ENCODE measurements at places on chromosomes 5 and 9. TPM values are rescaled to one million over a fixed set of nuclear protein-coding genes. Genes with fewer than 3 reads are reported as not detected.

The SPINK7 gene
- not detected for total RNA-seq

The SPINK14 gene
- not detected for total RNA-seq

The IFNK gene
- total RNA-seq = not detected

The RANBP3L gene
- total RNA-seq = not detected

- no peak overlapping the region for H3K4me3 ChIP-seq
- no peaks in the 10 kb centered on the region for H3K4me1 ChIP-seq
- H3K27ac ChIP-seq = no peak overlapping the region
- H3K36me3 ChIP-seq = no peaks in the 10 kb centered on the region
- H3K27me3 ChIP-seq = no peaks in the 10 kb centered on the region
- no peak for DNase-seq
Observed at GRCh38 chr5:126277762-126278161, 145.4 kb upstream of the GRAMD2B start.
